Motor neuron (in vitro differentiated cells): ENCODE measurements at places on chromosomes 4 and X. TPM values are rescaled to one million over a fixed set of nuclear protein-coding genes. Genes with fewer than 3 reads are reported as not detected.

- no peak for ATAC-seq
Observed at GRCh38 chr4:15004739-15005301, 2.5 kb downstream of the CPEB2 start.

- no peak for ATAC-seq
Observed at GRCh38 chrX:38313190-38313589, 14.1 kb downstream of the RPGR start.

GRCh38 chr4:169272265-169272886, 1.6 kb upstream of the SH3RF1 start:
- ATAC-seq: no peak

DNA sequence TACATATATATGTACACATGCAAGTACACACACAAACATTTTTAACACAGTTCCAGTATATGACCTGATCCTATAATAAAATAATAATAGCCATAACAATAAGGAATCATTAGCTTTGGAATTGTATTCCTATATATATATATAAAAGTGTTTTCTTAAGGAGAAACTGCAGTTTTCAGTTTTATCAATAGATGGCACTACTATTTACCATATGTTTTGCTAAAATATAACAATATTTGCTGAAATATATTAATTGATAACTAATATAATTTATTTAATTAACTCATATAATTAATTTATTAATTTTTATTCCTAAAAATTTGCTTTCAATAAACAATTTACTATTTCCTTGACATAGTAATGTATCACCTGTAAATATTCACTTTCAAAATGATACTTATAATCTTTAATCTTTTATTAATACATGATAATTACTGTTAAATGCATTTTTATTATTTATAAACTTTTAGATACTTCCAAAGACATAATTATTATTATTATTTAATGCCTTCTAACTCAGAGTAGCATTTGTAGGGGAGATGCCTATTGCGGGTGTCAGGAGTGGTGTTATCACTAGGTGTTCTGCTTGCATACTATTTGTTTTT, 599.5 kb downstream of the FSTL5 start:
- ATAC-seq: no peak

DNA sequence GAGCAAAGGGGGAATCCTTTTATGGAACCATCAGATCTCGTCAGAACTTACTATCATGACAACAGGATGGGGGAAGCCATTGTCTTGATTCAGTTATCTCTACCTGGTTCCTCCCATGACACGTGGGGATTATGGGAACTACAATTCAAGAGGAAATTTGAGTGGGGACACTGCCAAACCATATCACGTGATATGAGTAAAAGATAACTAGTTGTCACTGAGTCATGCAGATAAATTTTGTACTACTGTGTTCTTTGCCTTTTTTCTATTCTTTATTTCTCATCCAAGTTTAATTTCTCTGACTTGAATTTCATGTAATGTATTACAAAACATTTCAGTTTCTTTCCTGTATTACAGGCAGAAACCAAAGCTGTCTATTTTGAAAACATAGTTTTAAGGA, 383.2 kb downstream of the EPHA5 start:
- ATAC-seq: no peak

The PAGE5 gene
- 0.38 TPM in 1 of 2 replicates, not detected in the other for total RNA-seq

The CNGA1 gene
- total RNA-seq: 0.05 and 0.18 TPM in 2 replicates
